ENCODE measurements at places on chromosomes 2 and 18.
A peak's percentile ranks its signal among the peaks of the same experiment; 100 is the strongest.

- peak; percentile 81 for DNase-seq
These were observed 610.2 kb upstream of the SYT4 start for GRCh38 chr18:43887491-43887890.

- DNase-seq = no peak
These were observed 11.6 kb downstream of the ECEL1 start for GRCh38 chr2:232476045-232476444.

GRCh38 chr2:150474326-150475074 is 13.0 kb downstream of the RND3 start:
- no peak for DNase-seq

GRCh38 chr2:20509770-20510490 is 63.1 kb downstream of the RHOB start:
- peak; percentile 81 for DNase-seq

- DNase-seq = no peak
These were observed 71.9 kb upstream of the NRP2 start for GRCh38 chr2:205610437-205610836.

- DNase-seq = no peak
These were observed 75.8 kb upstream of the SLC14A2 start for GRCh38 chr18:45539491-45539891.

- no peak for DNase-seq
These were observed 7.2 kb upstream of the ABCB11 start for GRCh38 chr2:169038338-169038757.
